ENCODE measurements at places on chromosomes 3 and 15. TPM values are rescaled to one million over a fixed set of nuclear protein-coding genes. Genes with fewer than 3 reads are reported as not detected.

DNA sequence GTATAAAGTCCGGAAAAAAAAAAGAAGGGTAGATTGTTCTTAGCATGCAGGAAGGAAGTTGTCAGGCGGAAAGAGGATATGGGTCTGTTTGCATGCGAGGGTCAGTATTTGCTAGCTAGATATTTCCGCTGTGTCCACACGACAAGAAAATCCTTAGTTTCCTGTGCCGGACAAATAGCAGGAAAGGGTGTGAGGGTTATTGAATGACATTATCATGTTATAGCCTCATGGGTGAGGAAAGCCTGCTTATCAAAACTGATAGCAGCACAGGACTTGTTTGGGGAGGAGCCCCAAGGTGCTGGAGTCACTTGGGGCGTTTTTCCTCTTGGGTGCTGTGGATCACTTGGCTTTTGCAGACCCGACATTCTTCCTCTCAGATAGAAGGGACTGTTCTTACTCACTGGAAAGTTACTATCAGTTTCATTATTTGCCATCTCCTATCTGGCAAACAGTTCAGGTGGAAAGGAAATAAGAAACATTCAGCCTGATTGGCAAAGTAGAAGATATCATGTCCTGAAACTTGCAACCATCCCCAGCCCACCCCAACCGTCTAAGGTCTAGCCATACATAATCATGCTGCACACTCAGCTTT lies 127.2 kb upstream of the DPH6 start:
- no peak for DNase-seq

DNA sequence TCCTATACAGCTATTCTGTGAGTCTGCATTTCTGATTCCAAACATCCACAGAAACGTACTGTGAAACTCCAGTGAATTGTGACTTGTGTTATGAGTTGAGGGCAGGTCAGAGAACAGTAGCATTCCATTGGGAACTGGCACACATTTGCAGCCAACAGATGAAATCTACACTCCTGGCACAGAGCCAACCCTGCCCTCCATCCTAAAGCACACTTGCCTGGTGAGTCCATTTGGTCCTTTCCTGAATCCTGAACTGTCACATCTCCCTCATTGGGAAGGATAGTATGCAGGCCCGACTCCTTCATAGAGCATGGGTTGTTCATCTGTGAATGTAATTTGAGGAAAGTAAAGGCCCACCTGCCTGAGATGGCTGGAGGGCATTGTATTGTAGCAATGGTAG lies 314.3 kb upstream of the RASGRP1 start:
- DNase-seq, result no peak

DNA sequence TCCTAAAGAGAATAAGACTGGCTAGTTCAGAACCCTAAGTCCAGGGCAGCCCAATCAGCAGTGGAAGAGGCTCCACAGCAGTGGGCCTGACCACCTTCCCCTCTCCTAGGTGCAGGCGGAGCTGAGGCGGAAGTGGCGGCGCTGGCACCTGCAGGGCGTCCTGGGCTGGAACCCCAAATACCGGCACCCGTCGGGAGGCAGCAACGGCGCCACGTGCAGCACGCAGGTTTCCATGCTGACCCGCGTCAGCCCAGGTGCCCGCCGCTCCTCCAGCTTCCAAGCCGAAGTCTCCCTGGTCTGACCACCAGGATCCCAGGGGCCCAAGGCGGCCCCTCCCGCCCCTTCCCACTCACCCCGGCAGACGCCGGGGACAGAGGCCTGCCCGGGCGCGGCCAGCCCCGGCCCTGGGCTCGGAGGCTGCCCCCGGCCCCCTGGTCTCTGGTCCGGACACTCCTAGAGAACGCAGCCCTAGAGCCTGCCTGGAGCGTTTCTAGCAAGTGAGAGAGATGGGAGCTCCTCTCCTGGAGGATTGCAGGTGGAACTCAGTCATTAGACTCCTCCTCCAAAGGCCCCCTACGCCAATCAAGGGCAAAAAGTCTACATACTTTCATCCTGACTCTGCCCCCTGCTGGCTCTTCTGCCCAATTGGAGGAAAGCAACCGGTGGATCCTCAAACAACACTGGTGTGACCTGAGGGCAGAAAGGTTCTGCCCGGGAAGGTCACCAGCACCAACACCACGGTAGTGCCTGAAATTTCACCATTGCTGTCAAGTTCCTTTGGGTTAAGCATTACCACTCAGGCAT lies 33.7 kb downstream of the VIPR1 start:
- no peak for DNase-seq

DNA sequence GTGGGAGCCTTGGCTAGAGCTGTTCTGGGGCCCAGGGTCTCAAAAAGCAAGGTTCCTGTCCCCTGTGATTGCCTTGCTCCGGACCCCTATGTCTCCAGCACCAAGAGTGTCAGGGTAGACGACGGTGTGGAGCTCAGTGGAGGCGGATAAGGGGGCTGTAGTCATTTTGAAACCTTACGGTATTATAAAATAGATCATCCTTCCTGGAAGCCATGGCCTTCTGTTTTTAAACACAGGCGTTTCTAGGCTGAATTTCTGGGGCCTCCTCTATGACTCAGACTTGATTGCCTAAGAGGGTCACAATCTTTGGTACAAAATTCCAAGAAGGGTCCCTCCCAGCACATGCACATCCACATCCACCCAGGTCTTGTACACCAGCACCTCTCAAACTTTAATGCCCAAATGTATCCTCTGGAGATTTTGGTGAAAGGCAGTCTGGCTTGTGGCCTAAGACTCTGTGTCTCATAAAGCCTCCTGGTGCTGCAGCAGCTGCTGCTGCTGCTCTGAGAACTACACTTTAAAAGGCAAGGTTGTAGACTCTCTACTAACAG lies 70.5 kb upstream of the XCR1 start:
- DNase-seq, result no peak

The CADPS gene
- total RNA-seq, result 37.2 TPM

The PCYT1A gene
- total RNA-seq, result 54.9 TPM

The CNTN3 gene
- total RNA-seq, result 10.8 TPM

GRCh38 chr3:163601426-163601825 lies 1476.9 kb downstream of the SI start:
- no peak for DNase-seq

The CASR gene
- total RNA-seq, result 54.0 TPM

The TUSC2 gene
- 42.5 TPM for total RNA-seq

The SERPINI2 gene
- 0.23 TPM for total RNA-seq

The CCK gene
- total RNA-seq, result 1.3 TPM

The COL6A5 gene
- total RNA-seq, result not detected

GRCh38 chr3:4665197-4665596 lies 172.0 kb downstream of the ITPR1 start:
- no peak for DNase-seq

DNA sequence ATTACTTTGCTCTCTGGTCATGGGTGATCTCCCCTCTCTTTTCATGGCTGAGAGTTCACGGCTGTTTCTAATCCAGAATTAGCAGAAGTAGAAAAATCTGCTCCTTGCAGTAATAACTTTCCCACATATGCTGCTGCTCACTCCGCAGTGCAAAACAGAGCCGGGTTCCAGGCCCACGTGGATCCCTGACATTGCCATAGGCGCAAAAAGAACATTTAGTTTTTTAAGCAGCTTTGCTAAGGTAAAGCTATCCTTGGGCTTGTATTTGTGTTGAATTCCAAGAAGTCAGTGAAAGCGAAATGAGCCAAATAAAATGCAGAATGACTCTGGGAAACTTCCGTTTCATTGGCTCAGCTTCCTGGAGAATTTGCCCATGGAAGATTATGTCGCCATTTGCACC lies 633.7 kb upstream of the SUCLG2 start:
- no peak for DNase-seq

The VEPH1 gene
- 3.1 TPM for total RNA-seq

- DNase-seq, result no peak
Observed at GRCh38 chr3:64621726-64622395, 65.9 kb downstream of the ADAMTS9 start.

The GRIP2 gene
- total RNA-seq, result 2.1 TPM

- no peak for DNase-seq
Observed at GRCh38 chr3:181881749-181882148, 170.0 kb downstream of the SOX2 start.

- no peak for DNase-seq
Observed at GRCh38 chr3:5312290-5312689, 124.8 kb downstream of the EDEM1 start.

The TPRG1 gene
- total RNA-seq, result 3.9 TPM

The LEKR1 gene
- total RNA-seq, result 2.2 TPM

The FBLN2 gene
- 44.3 TPM for total RNA-seq

- no peak for DNase-seq
Observed at GRCh38 chr3:190444006-190444405, 5.7 kb downstream of the TMEM207 start.

- DNase-seq, result no peak
Observed at GRCh38 chr15:49492830-49493229, 69.8 kb downstream of the FGF7 start.

The ALDH1A3 gene
- total RNA-seq, result 2.1 TPM

The FHIT gene
- 38.6 TPM for total RNA-seq

- DNase-seq, result no peak
Observed at GRCh38 chr15:101122266-101122665, 129.6 kb downstream of the CHSY1 start.

Measured in mucosa of gallbladder (tissue), 1 donor.